ENCODE measurements at places on chromosomes 13 and 19.

- DNase-seq = no peak
These were observed 9.6 kb upstream of the SLITRK6 start for GRCh38 chr13:85808811-85809210.

GRCh38 chr19:38900202-38900629 is 447 bp downstream of the NFKBIB start:
- DNase-seq = no peak

DNA sequence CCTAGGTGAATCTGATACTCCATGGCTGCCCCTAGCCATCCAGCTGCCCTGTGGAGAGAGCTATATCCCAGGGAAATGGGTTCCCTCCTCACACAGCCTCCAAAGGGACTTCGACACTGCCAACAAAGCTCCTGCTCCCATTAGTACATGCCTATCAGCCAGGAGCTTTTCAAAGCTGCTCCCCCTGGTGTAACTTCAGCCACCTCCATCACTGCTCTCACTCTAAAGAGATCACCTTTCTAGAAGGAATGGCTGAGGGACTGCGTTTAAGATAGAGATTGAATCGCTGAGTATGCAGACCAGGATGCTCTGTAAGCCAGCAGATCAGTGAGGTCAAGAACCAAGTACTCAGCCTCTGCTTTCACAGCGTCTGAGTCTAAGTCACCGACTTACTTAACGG is 213.7 kb downstream of the NALCN start:
- no peak for DNase-seq

- DNase-seq = no peak
These were observed 57.2 kb upstream of the C1QTNF9 start for GRCh38 chr13:24252136-24252535.

- DNase-seq = peak; percentile 70
These were observed 4.3 kb downstream of the BBC3 start for GRCh38 chr19:47226426-47227351.
